ENCODE measurements at places on chromosomes 2 and 18. TPM values are rescaled to one million over a fixed set of nuclear protein-coding genes. Genes with fewer than 3 reads are reported as not detected.

Gene VWC2L
- not detected for total RNA-seq

DNA sequence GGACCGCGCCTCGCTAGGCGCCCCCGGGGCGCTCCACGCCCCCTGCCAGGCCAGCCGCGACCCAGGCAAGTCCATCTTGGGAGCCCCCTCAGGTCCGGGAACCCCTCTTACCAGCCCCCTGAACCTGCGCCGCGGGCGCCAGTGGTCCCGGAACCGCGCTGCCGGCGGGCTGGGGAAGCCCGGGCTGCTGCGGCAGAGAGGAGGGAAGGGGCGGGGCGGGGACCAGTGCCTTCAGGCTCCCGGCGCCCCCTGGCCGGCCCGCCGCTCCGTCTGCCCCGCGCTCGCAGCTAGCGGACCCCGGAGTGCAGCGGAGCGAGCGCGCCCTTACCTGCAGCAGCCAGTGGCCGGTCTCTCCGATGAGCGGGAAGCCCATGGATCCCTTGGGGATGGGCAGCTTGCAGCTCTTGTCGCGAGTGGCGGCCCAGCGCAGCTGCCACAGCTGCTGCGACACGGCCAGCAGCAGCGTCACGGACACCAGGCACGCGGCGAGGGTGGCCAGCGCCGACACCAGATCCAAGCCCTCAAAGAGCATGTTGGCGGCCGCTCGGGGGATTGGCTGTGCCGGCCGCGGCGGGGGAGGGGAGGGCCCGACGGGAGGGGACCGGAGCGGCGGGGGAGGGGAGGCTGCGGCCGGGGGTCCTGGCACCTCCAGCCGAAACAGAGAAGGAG lies at the start of gene CYP26B1:
TSS of gene CYP26B1 (minus strand) at position 560 of the 669 bp plus-strand sequence. CDS start at position 532, 28 bp downstream.
- peak; percentile 31 for DNase-seq
- no peaks in the 10 kb centered on the region for H3K36me3 ChIP-seq
- peaks cover 43% of the 10 kb centered on the region for H3K27me3 ChIP-seq
- H3K27ac ChIP-seq: no peak within 1 kb of the TSS
- no peak within 1 kb of the TSS for H3K4me3 ChIP-seq
- H3K4me1 ChIP-seq: peaks cover 12% of the 10 kb centered on the region

DNA sequence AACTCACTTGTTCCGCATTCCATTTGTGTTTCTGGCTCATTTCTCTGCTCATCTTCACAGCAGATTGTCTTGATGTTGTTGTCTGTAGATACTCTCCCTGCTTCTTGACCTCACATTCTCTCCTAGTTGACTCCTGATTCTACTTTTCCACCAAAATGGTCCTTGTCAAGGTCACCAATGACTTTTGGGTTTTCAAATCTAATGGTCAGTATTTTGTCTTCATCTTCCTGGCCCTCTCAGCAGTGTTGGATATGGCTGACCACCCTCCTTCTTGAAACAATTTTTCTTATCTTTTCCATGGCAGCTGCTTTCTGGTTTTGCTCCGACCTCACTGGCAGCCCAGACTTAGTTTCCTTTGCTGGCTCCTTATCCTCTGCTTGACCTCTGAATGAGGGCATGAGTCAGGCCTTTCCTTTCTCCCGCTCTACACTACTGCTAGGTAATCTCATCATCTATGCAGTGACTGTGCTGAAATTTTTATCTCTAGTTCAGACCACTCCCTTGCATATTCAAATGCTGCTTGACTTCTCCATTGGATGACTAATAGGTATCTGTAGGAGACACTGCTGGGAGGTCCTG lies 386.6 kb upstream of the SPRED2 start:
- no peak overlapping the region for H3K4me3 ChIP-seq
- no peaks in the 10 kb centered on the region for H3K4me1 ChIP-seq
- no peak for DNase-seq
- peak overlapping the region; percentile 49 for H3K27ac ChIP-seq
- no peaks in the 10 kb centered on the region for H3K36me3 ChIP-seq

DNA sequence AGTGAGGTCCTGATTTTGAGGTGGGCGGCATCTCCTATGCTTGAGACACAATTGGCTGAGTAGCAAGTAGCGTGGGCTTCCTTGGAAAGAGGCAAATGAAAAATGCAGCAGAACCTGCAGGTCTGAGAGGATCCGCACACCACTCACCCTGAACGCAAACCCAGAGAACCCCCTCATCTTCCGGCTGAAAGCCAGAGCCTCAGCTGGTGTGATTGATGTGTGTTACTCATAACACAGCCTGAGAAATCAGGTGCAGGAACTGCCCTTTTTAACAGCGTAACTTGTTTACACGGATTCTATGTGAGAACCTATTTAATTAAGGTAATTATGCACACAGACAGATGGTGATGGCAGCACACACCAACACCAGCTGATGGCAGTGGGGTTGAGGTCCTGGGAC lies 123.4 kb downstream of the MRO start:
- no peaks in the 10 kb centered on the region for H3K4me1 ChIP-seq
- no peak for DNase-seq
- H3K27ac ChIP-seq: no peak overlapping the region
- H3K36me3 ChIP-seq: no peaks in the 10 kb centered on the region
- H3K4me3 ChIP-seq: no peak overlapping the region

DNA sequence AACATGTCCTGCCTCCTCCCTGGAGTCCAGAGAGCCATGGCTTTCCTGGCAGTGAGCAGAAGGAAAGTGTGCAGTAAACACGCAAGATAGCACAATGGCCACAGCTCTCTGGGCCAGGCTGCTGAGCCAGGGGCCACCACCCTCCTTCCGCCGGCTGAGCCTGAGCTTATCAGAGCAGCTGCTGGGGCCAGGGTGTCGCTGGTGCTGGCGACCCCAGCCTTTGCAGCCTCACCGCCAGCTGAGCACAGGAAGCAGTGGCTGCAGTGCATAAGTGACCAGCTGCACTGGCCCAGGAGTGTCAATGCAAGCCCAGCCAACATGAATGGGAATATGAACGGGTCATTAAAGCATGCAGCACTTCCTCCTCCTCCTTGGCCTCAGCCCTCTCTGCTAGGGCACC lies 172.0 kb downstream of the ZFP36L2 start:
- no peak overlapping the region for H3K27ac ChIP-seq
- H3K4me1 ChIP-seq: peaks cover 31% of the 10 kb centered on the region
- H3K27me3 ChIP-seq: no peaks in the 10 kb centered on the region

GRCh38 chr2:114651933-114652332 lies 209.5 kb downstream of the DPP10 start:
- DNase-seq: no peak
- H3K4me3 ChIP-seq: no peak overlapping the region
- H3K4me1 ChIP-seq: no peaks in the 10 kb centered on the region
- H3K27me3 ChIP-seq: no peaks in the 10 kb centered on the region
- H3K36me3 ChIP-seq: no peaks in the 10 kb centered on the region
- H3K27ac ChIP-seq: no peak overlapping the region
